Naive thymus-derived CD4-positive, alpha-beta T cell (primary cell): ENCODE measurements at places on chromosomes 3 and 15. TPM values are rescaled to one million over a fixed set of nuclear protein-coding genes. Genes with fewer than 3 reads are reported as not detected.

The SIN3A gene
- 137 TPM for total RNA-seq

The NEK11 gene
- total RNA-seq = 1.7 and 2.4 TPM in 2 replicates

The CORO2B gene
- not detected in 2 replicates for total RNA-seq

The CILP gene
- 0.49 TPM for total RNA-seq
